ENCODE measurements at places on chromosomes 3 and 15. TPM values are rescaled to one million over a fixed set of nuclear protein-coding genes. Genes with fewer than 3 reads are reported as not detected.

Gene COLQ
- 10.7 TPM for total RNA-seq

- no peak for DNase-seq
Measured at GRCh38 chr3:50502584-50503423, 630 bp downstream of the CACNA2D2 start.

Gene SLC22A14
- total RNA-seq: 0.49 TPM

Gene SPINT1
- 2.4 TPM for total RNA-seq

- DNase-seq: peak; percentile 65
Measured at GRCh38 chr15:101615414-101615985, 36.7 kb downstream of the TM2D3 start.

GRCh38 chr3:25597535-25598101 is 67.1 kb downstream of the TOP2B start:
- DNase-seq: no peak

Gene HRH1
- total RNA-seq: 22.4 TPM

Gene CNTN6
- 0.48 TPM for total RNA-seq

Gene ROBO2
- total RNA-seq: 1.0 TPM

- DNase-seq: no peak
Measured at GRCh38 chr15:79332824-79333510, 22.1 kb downstream of the TMED3 start.

DNA sequence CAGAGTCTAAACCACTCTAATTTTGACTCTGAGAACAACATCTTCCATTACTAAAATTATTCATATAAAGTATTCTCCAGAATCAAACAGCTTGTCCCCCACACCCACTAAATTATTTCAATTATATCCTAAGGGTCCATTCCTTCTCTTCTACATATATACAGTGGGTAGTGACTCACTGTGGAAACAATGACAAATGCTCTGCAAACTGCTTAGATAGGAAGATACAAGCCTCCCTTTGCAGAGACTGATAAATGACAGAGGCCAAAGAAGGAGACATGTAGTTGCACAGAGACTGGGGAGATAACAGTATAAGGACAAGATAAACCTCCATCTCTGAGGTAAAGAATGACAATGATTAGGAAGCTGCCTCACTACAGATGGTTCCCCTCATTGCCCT is 1087.4 kb downstream of the AGBL1 start:
- no peak for DNase-seq

GRCh38 chr15:23073890-23074646 is 34.7 kb upstream of the TUBGCP5 start:
- no peak for DNase-seq

Gene TUSC7
- total RNA-seq: not detected

Gene RGMA
- total RNA-seq: 25.3 TPM

DNA sequence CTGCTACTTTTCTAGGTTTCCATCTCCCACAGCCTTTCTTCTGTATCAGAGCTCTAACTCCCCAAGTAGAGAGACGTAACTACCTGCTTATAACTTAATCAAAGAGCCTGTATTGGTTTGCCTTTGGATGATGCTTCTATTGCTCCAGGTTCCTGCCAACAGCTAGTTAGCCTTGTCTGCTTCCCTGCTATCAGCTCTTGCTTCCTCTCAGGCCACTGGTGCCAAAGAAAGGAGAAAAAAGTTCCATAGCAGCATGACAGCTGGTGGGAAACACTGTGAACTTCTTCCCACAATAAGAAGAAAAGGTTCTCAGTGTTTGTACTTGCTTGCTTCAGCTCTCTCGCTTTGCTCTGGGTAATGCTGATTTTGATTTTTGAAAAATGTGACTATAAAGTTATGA is 206.6 kb downstream of the GBE1 start:
- no peak for DNase-seq

DNA sequence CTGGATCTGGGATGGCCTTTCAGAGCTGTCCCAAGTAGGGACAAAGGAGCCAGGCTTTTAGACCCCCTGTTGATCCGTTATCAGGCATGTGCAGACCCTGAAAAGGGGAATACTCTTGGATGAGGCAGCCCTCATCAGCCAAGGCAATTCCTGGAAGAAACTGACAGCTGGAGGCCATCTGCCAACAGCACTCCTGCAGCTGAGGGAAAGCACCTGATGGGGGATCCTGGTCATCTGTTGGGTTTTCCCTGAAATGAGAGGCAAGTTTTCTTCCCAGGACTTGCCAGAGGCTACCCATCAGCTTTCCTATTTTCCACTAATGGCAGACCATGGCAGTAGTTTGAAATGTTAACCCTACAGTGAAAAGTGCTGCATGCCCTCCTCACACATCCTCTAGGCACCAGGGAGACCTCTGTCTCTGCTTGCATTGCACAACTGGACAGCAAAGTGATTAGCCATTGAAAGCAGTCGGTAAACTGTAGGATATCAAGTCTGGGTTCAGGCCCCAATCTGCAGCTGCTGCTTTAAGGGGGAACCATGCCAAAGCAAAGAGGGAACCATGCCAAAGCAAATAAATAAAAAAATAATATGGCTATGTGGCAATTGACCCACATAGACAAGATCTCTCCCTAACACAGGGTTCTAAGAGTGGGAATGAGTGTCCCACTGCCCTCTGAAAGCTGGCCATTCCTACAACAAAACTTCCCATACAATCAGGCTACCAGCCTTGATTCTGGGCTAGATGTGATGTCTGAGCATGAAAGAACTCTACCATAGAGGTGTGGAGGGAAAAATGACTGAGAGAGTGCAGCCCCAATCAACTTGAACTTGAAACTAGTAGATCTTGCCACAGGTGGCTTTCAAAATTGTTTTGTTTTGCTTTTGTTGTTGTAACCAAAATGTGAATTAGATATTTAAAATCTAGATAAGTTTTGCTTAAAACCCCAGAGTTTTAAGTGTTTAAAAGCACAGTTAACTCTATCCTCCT is 232.0 kb upstream of the STT3B start:
- no peak for DNase-seq

GRCh38 chr15:62440362-62441105 is 275.4 kb upstream of the C2CD4B start:
- no peak for DNase-seq

DNA sequence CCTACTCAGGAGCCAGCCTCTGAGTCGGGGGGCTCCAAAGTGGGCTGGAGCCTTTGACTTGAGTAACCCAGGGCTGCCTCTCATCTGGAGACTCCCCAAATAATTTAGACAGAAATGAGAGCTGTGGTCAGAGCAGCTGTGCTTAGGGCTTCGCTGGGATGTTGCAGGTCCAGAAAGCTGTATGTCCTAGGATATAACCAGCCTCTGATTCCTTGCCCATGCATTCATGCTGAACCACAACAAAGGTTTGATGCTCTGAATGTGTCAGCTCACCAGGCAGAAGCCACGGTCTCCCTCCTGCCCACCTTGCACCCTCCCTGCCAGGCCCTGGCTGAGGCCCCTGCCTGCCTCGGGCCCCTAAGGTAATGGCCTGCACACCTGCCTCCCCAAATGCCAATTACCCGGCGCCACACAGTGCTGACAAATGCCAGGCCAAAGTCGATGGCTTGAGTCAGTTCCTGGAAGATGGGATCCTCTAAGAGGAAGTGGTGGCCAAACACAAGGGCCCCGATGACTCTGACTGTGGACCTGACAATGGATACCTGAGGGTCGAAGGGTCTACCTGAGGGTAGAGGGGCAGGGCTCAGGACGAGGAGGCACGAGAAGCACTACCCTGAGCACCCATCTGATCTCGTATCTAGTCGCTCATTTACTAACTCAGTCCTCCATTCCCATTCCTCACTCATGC is 21.7 kb upstream of the PARL start:
- DNase-seq: no peak

DNA sequence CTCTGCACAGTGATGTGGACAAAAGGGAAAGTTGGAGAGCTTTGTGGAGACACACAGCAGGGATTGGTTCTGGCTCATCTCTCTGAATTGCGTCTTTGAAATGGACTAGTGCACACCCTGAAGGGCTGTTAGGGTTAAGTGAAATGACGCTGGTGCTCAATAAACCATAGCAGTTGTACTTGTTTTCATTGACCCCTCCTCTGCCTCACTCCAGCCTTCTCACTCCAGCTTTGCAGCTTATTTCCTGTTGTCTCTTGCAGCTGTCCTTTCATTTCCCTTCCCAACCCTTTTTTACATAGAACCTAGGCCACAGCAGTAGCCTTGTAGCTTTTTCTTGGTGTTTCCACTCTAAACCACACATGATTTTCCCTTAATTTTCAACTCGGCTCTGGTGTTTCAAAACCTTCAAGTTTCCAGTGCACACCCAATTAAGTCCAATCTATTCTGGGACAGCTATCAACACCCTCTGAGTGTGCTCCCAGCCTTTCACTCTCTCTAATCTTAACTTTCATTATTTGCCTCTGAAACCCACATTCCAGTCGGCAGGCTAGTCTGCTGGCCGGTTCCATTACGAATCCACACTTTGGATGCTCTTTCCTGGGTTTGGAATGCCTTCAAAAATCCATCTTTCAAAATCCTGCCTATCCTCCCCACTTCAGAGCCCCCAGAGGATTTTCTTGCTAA is 6.4 kb downstream of the C3orf52 start:
- no peak for DNase-seq

GRCh38 chr3:89171687-89172545 is 64.5 kb downstream of the EPHA3 start:
- no peak for DNase-seq

DNA sequence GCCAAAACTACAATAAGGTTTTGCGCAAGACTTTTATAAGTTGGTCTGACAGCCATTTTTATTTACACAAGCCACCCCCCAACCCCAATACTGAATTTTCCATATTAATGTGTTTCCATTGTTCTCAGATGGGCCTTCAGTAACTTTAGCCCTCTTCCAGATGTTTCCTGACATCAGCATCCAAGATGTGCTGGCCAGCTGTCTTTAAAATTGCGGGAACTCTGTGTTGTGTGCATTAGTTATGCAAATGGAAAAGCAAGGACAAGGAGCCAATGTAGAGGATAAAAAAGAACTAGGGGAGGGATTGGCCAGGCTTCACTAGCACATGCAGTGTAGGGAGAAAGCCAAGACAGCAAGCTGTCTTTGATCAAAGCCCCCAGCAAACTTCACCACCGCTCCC is 45.4 kb downstream of the COMMD2 start:
- no peak for DNase-seq

DNA sequence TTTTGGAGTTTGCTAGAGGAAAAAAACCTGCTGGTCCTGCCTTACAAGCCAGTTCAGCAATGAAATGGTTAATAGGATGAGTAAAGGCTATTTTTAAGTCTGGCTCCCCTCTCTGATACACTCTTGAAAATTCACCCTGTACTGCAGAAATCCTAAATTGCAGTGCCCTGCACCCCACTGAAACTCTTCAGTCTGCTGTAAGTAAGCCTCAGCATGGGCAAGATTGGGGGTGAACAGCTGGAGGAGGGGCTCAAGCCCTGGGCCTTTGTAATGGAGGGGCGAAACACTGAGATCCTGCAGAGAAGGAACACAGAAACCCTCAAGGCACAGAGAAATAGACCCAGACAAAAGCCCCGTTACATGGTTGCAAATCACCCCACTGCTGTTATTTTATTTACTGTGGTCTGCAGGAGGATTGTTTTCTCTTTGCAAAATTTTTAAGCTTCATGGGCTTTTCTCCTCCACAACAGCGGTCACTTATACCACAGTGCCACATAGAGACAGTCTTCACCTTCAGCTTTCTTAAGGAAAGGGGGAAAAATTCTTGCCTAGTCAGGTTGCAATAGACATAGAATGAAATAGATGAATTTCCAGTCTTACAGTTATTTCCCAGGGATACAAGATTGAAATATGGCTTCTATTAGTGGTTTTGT is 45.0 kb downstream of the SOX2 start:
- DNase-seq: no peak

GRCh38 chr15:81504170-81504905 is 130.3 kb upstream of the TMC3 start:
- DNase-seq: no peak
